Testis (tissue), 5 donors: ENCODE measurements at places on chromosomes 7 and 10. TPM values are rescaled to one million over a fixed set of nuclear protein-coding genes. Genes with fewer than 3 reads are reported as not detected.

ASB10 gene
- polyA plus RNA-seq, result 0.18 TPM

IL2RA gene
- polyA plus RNA-seq, result 1.0 TPM

PAPOLB gene
- polyA plus RNA-seq, result 65.2 TPM

C10orf95 gene
- polyA plus RNA-seq, result 0.29 TPM

POLR2J2 gene
- 1.4 TPM for polyA plus RNA-seq

SYNPO2L gene
- 2.3 TPM for polyA plus RNA-seq

TAS2R4 gene
- 0.71 TPM for polyA plus RNA-seq

ALOX5 gene
- polyA plus RNA-seq, result 11.4 TPM

SNCG gene
- polyA plus RNA-seq, result 30.3 TPM
